Lung (tissue), 17 donors: ENCODE measurements at places on chromosomes 3 and 15. TPM values are rescaled to one million over a fixed set of nuclear protein-coding genes. Genes with fewer than 3 reads are reported as not detected.

DNA sequence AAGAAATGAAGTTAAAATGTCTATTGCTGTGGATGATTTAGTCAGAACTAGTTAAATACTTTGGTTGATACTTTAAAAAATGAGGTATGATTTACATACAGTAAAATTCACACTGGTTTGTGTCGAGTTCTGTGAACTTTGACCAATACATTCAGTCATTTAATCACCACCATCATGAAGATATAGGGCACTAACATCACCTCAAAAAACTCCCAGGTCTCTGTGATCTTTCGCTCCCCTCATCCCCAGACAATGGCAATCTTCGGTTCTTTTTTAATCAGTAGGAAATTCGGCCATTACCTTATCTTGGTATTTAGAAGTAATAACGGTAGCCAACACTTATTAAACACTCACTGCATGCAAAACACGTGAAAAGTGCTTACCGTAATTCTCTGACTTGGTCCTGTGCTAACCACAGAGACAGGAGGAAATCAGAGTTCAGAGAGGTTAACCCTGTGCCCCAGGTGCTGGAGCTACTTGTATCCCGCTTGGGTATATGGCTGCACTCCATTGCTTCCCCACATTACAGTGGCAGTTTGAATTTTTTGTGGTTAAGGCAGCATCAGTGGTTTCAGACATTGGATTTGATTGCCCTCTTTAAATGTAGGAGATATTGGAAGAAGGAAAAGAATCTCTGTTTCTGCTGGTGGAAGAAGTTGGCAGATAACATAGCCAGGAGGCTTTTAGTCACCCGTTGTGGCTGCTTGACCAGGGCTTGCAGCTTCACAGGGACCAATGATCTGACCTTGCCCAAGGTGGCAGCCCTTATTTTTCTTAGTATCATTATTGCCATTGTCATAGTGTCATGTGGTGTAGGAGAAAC lies 4.2 kb downstream of the PLCL2 start:
- no peaks in the 10 kb centered on the region for H3K4me1 ChIP-seq
- H3K36me3 ChIP-seq = no peaks in the 10 kb centered on the region
- H3K4me3 ChIP-seq = no peak overlapping the region
- no peak for DNase-seq
- no peak overlapping the region for H3K27ac ChIP-seq

The ATP8B4 gene
- total RNA-seq = 4.1 TPM

GRCh38 chr3:52347716-52348635 lies 31.9 kb downstream of the DNAH1 start:
- no peaks in the 10 kb centered on the region for H3K27me3 ChIP-seq
- no peak for DNase-seq
- H3K4me3 ChIP-seq = no peak overlapping the region
- H3K4me1 ChIP-seq = no peaks in the 10 kb centered on the region
- H3K27ac ChIP-seq = no peak overlapping the region

DNA sequence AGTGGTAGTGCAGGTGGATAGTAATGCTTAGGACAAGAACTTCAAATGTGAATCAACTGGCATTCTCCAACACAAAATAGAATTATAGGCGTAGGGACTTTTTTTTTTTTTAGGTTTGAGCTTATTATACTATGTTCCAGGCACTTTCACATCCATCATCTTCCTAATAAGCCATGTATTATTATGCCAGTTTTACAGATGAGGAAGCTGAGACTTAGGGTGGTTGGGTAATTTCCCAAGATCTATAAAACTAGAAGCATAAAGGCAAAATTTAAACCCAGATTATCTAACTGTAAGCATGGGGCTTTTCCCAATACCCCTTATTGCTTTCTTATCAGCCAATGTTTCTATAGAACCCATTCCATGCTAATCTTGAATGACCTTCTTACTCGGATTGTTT lies 75.1 kb upstream of the ETV5 start:
- DNase-seq = no peak
- no peaks in the 10 kb centered on the region for H3K27me3 ChIP-seq
- no peak overlapping the region for H3K27ac ChIP-seq
- H3K4me1 ChIP-seq = peaks cover 1% of the 10 kb centered on the region
- no peak overlapping the region for H3K4me3 ChIP-seq

The MKRN3 gene
- not detected for total RNA-seq

- H3K4me1 ChIP-seq = no peaks in the 10 kb centered on the region
- no peaks in the 10 kb centered on the region for H3K27me3 ChIP-seq
- no peak overlapping the region for H3K4me3 ChIP-seq
- peak; percentile 38 for DNase-seq
- H3K27ac ChIP-seq = no peak overlapping the region
- no peaks in the 10 kb centered on the region for H3K36me3 ChIP-seq
Observed at GRCh38 chr3:35946121-35946853, 307.0 kb downstream of the ARPP21 start.

DNA sequence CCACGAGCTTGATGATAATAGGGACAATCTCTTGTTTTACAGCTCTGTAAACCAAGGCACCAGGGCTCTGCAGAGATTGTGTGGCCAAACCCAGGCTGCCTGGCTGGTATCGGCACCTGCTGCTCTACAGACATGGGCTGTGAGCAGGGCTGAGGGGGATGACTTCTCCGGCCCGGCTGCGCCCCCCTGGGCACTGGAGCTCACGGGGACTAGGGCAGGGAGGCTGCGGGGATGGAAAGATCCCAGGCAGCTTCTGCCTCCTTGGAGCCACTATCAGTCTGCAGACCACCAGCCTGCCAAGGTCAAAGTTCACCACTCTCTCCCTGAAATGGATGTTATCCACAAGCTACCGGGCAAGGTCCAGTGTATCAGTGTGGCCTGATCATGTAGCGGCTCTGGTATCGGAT lies 22.0 kb upstream of the PIGZ start:
- DNase-seq = no peak
- H3K27ac ChIP-seq = no peak overlapping the region
- no peak overlapping the region for H3K4me3 ChIP-seq
- no peaks in the 10 kb centered on the region for H3K27me3 ChIP-seq

DNA sequence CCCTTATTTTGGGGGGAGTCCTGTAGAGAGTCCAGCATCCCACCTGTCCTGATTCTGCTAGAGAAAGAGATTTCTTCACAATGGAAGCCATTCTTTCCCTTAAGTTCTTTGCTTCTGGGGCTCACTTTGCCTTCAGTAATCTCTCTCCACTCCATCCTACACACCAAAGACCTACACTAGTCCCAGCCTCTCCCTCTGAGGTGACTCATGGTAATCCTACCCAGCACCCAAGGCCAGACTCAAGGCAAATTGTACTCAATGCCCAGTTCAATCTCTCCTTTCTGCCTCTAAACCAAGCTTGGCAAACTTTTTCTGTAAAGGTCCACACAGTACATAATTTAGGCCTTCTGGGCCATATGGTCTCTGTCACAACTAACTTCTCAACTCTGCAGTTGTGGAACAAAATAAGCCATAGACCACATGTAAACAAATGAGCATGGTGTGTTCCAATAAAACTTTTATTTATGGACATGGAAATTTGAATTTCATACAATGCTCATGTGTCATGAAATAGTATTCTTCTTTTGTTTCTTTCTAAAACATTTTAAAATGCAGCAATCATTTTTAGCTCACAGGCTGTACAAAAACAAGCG lies 72.5 kb downstream of the MRPL46 start:
- no peak overlapping the region for H3K4me3 ChIP-seq
- no peaks in the 10 kb centered on the region for H3K4me1 ChIP-seq
- DNase-seq = peak; percentile 88
- H3K36me3 ChIP-seq = no peaks in the 10 kb centered on the region

- H3K4me1 ChIP-seq = no peaks in the 10 kb centered on the region
- no peaks in the 10 kb centered on the region for H3K27me3 ChIP-seq
- no peak overlapping the region for H3K27ac ChIP-seq
Observed at GRCh38 chr3:57423335-57423734, 120.8 kb downstream of the DNAH12 start.

GRCh38 chr3:119011528-119011927 lies 23.1 kb downstream of the IGSF11 start:
- no peak overlapping the region for H3K27ac ChIP-seq
- H3K4me3 ChIP-seq = no peak overlapping the region
- no peaks in the 10 kb centered on the region for H3K36me3 ChIP-seq
- H3K4me1 ChIP-seq = no peaks in the 10 kb centered on the region
- DNase-seq = no peak
- no peaks in the 10 kb centered on the region for H3K27me3 ChIP-seq

DNA sequence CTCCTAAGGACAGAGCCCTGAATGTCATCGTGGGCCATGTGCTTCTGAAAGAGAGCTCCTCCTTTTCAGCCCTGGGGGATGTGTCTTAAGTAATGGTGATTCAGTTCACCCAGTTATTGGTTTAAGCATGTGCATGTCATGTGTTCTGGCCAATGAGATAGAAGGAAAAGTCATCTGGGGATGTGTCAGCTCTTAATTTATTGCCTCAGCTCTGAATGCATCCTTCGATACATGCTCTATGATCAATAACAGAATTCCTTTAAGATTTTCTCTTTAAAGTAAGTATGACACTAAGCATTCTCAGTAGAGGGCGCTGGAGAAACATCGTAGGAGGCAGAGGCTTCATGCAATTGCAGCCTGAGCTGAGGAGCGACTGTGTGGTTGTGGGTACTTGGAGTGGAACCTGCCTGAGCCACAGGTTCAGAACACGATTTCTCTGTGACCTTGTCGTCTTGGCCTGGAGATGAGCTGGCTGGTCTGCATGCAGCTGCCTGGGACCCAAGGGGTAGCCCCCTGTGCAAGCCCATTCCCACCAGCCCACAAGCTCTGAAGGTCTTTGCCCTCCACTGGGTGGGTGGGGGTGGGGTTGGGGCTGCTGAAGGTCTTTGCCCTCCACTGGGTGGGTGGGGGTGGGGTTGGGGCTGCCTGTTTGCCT lies 69.5 kb downstream of the C3orf38 start:
- H3K4me1 ChIP-seq = no peaks in the 10 kb centered on the region
- no peak overlapping the region for H3K4me3 ChIP-seq
- H3K27ac ChIP-seq = no peak overlapping the region
- H3K27me3 ChIP-seq = no peaks in the 10 kb centered on the region
- peak; percentile 72 for DNase-seq

GRCh38 chr3:151228666-151229040 lies 25.6 kb upstream of the GPR171 start:
- no peaks in the 10 kb centered on the region for H3K36me3 ChIP-seq
- no peak overlapping the region for H3K4me3 ChIP-seq
- H3K4me1 ChIP-seq = peaks cover 7% of the 10 kb centered on the region
- DNase-seq = no peak
- H3K27me3 ChIP-seq = no peaks in the 10 kb centered on the region

- no peak overlapping the region for H3K27ac ChIP-seq
- no peaks in the 10 kb centered on the region for H3K4me1 ChIP-seq
- H3K27me3 ChIP-seq = no peaks in the 10 kb centered on the region
- H3K4me3 ChIP-seq = no peak overlapping the region
- no peaks in the 10 kb centered on the region for H3K36me3 ChIP-seq
- DNase-seq = no peak
Observed at GRCh38 chr15:31308185-31308639, 18.4 kb upstream of the KLF13 start.

DNA sequence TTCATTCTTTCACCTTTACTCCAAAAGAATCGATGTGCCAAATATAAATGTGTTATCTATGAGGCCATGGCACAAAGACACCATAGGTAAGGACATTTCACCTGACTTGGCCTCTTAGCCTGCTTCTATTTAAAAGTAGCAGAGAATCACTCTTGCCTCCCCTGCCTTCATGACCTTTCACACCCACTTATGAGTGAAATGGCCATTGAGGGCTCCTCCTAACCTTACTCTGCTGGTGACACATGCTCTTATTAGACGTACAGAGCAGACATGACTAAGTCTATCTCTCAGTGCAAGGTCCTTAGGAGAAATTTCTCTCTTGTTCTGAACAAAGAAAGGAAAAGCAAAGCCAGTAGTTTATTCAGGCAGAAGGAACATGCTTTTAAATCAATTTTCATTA lies 150.7 kb downstream of the LRTM1 start:
- DNase-seq = no peak
- H3K27me3 ChIP-seq = no peaks in the 10 kb centered on the region

GRCh38 chr3:117036259-117036799 lies 326.8 kb downstream of the TUSC7 start:
- DNase-seq = peak; percentile 80
- no peak overlapping the region for H3K27ac ChIP-seq
- H3K4me1 ChIP-seq = peaks cover 23% of the 10 kb centered on the region
- no peak overlapping the region for H3K4me3 ChIP-seq
- no peaks in the 10 kb centered on the region for H3K27me3 ChIP-seq
- no peaks in the 10 kb centered on the region for H3K36me3 ChIP-seq

DNA sequence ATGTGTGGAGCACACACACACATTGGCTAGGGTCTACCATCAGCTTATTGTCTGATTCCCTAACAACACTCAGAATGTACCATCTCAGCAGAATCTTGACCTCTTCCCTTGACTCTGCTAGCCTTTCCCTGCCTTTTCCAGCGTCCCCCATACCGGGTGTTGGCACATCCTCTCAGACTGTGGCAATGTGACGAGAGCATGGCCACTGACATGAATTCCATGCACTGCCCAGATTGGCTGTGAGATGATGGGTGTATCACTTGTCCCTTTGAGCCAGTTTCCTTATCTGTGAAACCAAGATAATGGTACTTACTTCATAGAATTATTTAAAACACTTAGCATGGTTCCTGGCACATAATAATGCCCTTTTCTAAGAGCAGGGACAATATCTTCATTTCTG lies 60.3 kb upstream of the EIF1B start:
- H3K36me3 ChIP-seq = no peaks in the 10 kb centered on the region
- H3K27me3 ChIP-seq = no peaks in the 10 kb centered on the region
- no peak overlapping the region for H3K4me3 ChIP-seq
- DNase-seq = no peak
- H3K27ac ChIP-seq = peak overlapping the region; percentile 35
- no peaks in the 10 kb centered on the region for H3K4me1 ChIP-seq

DNA sequence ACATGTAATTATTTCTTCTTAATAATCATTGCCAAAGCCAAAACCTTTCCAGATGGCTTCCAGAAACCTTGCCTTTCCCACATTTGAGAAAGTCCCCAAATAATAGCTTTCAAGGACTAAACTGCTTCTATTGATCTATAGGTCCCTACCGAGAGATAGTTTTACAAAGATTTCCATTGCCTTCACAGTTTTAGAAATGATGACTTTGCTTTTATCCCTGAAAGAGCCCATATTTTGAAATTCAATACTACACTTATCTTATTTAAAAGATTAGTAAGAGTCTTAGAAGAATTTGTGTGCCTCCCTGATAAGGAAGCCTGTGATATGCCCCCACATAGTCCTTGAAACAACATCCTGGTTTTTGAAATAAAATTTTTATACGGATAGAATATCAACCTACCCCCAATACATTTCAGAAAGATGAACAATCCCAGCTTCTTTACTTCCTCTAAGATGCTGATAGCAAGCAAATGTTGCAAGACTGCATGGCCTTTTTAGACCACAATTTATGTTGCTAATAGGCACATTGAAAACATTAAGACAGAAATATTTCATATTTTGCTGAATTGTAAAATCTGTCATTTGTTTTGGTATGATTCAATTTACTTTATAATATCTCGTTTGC lies 146.3 kb downstream of the TMCO5A start:
- no peak for DNase-seq
- no peak overlapping the region for H3K4me3 ChIP-seq
- no peaks in the 10 kb centered on the region for H3K36me3 ChIP-seq
- peaks cover 5% of the 10 kb centered on the region for H3K4me1 ChIP-seq
- no peaks in the 10 kb centered on the region for H3K27me3 ChIP-seq
- H3K27ac ChIP-seq = no peak overlapping the region
